ENCODE measurements at places on chromosomes 6 and 20.

- DNase-seq: no peak
These were observed 8.2 kb upstream of the HRH3 start for GRCh38 chr20:62227977-62228958.

DNA sequence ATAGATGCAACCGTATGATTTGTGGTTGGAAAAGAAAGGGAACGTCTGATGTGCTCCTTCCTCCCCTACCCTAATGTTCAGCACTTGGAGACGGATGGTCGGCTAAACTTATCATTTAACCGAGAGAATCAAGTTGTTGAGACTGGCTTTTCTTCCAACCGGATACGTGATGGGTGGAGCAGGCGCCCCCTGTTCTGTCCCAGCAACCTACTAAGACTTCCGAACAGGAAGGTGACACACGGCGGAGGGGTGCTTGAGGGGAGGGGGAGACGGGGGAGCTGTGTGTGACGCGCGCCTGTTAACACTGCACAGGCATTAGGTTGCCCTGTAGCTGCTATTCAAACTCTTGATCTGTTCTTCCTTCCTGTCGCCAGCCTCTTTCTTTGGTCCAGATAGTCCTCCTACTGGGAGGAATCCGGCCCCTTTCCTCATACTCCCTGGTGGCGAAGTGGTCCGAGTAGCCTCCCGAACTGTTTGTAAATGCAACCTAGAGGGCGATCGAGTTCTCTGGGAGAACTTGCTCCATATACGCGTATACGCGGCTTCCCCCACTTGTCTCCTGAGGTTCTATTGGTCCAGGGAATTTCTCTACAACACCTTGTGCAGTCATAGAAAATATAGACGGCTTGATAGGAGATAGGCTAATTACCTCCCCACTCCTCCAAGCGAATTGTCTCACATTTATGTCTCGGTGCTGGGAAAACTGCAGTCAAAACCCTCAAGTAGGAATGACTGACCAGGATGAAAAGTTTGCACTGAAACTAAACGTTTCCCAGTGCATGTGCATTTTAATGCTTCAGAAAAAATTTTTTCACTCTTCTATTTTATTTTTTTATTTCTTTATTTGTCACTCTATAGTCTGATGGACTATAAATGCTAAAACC is 126.0 kb upstream of the SLC2A12 start:
- DNase-seq: peak; percentile 53

GRCh38 chr6:4932228-4932903 is 71.5 kb downstream of the RPP40 start:
- DNase-seq: no peak

DNA sequence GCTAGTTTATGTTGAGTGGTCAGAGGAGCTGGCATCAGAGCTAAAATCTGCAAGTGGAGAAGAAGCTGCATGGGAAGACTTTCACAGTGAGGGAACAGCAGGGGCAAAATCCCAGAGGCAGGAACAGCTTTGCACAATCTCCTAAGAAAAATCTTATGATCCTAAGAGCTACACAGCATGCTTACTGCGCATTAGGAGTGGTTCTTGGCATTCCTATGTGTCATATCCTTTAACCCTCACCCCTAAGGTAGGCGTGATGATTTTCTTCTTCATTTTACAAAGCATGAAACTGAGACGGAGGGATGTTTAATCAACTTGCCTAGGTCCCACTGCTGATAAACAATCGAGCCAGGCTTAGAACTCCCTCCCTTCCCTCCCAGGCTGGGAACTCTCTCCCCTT is 313.6 kb upstream of the SULF2 start:
- no peak for DNase-seq

DNA sequence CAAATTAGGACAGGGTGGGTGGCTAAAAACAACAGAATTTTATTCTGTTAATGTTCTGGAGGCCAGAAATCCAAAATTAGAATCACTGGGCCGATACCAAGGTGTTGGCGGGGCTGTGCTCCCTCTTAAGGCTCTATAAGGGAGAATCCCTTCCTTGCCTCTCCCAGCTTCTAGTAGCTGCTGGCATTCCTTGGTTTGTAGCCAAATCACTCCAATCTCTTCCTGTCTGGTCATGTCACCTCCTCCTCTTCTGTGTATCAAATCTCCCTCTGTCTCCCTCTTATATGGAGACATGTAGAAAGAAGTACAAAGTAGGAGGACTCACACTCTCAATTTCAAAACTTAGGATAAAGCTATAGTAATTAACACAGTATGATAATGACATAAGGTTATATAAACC is 102.9 kb upstream of the SIRPA start:
- DNase-seq: no peak
